ENCODE measurements at places on chromosomes 7 and 10.

GRCh38 chr7:4700577-4701235, 18.6 kb downstream of the FOXK1 start:
- DNase-seq, result no peak

GRCh38 chr7:2647594-2648172, 15.9 kb downstream of the TTYH3 start:
- no peak for DNase-seq

GRCh38 chr10:23055424-23056185, 39.8 kb upstream of the MSRB2 start:
- DNase-seq, result no peak

DNA sequence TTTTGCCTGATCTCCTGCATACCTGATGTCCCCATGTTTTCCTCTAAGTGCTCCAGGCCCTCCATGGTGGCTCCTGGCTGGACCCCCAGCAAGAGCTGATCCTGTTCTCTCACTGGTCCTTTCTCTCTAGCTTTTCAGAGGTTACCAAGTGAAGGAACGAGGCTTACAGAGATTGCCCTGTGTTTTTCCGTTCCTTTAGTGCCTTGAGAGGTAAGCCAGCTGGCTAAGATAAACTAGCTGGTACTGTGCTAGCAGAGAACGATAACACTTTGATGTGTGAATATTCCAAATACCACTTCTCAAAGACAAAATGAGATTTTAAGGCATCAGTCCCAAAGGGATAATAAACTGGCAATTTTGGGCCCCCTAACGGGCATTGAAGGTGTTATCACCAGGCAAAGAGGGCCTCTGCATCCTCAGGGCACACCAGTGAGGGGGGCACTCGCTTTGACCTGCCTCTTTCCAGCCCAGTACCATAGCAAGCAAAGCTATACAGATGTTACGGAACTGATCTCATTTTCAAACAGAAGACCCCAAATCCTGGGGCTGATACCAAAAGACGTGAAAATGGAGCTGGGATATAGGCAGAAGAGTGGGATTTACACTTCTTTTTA, 8.4 kb upstream of the CCNY start:
- no peak for DNase-seq

DNA sequence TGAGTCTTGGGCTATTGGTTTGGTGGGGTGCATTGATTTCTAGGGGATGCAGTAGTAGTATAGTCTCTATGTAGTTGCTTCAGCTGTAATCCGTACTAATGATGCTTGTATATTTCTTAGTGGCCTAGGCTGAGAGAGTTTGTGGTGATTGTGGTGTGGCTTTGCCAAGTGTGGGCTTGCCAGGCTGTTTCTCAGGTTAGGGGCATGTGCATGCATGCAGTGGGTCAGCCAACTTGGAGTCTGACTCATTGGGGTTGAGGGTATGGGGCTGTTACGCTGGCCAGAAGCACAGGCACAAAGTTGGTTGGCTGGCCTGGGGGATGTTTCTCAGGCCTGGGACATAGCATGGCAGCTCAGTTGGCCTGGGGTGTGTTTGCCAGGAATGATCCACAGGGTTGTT, 25.7 kb upstream of the PLA2G12B start:
- no peak for DNase-seq

- DNase-seq, result no peak
Observed at GRCh38 chr10:113080925-113081229, 130.8 kb downstream of the TCF7L2 start.

DNA sequence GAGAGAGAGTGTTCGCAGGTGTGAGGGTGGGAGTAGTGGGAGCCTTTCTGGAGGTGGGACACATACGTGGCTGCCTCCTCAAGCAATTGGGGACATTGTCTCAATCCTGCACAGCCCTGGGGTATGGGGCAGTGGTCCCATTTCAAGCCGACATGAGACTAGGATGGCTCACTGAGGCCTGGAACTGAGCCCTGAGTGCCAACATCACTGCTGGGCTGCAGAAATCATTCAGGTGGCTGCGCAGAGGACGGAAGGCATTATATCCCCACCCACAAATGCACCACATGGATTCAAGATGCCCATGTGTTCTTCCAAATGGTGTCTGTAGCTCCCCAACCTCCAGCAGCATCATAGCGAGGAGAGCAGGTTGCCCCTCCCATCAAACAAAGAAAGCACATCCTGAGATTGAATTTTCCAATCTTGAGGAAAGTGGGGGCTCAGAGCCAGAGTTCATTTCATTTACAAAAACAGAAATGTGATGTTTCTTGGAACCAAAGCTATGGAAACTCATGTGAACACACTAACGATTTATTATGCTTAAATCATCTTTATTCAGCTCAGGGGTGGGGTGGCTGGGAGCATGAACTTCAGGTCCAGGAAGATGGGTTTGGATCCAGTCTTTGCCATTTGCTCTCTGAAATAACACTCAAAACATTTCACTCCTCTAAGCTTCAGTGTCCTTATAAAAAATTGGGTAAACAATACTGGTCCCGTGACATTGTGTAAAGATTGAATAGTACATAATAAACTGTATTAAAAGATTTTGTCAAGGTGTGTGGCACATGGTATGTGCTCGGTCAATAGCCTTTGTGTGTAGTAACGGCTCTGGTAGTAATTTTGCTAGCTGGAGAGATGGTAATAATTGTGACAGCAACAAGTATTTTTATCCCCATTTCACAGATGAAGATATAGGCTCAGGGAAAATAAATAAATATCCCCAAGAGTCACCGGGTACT, 4.6 kb downstream of the SFTPA2 start:
- DNase-seq, result no peak

GRCh38 chr7:25831062-25831691, 320.8 kb upstream of the NFE2L3 start:
- DNase-seq, result peak; percentile 47

DNA sequence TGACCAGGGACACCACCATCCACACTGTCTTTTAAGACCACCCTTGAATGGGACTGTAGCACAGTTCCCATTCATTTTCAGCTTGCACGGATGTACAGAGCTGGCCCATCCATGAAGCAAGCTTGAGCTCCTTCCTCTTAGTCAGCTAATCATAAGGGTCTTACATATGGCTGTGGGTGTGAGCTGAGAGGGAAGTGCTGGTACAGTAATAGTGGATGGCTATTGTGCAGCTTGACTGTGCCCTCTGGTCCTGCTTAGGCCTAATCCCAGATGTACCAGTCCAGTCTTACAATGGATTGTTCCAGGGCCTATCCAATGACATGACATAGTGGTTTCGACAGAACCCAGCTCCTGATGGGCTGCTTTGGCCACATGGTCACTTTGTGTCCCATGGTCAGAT, 96.9 kb upstream of the ZNF438 start:
- DNase-seq, result no peak
